ENCODE measurements at places on chromosomes 3 and 15.

- peak; percentile 93 for DNase-seq
These were observed at the start of the genes MST1 and RNF123 for GRCh38 chr3:49689046-49689907. Gene MST1 (minus strand): TSS chr3:49689474. CDS start chr3:49688691, 783 bp downstream. Gene RNF123 (plus strand): TSS chr3:49689557. CDS start chr3:49691166, 1,609 bp downstream.

- no peak for DNase-seq
These were observed at the start of gene CP for GRCh38 chr3:149221783-149222517. Gene CP (minus strand): TSS chr3:149221829. CDS start chr3:149221792, 37 bp downstream.

DNA sequence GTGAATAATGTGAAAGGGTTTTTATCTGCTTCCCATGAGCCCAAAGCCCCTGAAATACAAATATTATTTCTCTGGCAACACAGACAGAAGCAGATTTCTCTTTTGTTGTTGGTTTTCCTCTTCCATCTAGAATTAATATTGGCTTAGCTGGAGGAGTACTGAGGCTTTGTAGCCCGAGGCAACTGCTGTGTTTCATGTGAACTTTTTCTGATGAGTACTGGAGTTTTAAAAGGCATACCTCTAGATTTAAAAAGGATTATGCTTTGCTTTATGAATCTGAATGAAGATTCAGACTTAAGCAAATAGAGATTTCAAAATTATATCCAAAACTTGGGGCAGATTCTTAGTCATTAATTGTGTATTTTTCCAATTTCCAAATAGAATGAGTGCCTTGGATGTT is 50.9 kb downstream of the IQCH start:
- no peak for DNase-seq

- DNase-seq = no peak
These were observed 22.4 kb upstream of the CELF6 start for GRCh38 chr15:72342385-72342784.

DNA sequence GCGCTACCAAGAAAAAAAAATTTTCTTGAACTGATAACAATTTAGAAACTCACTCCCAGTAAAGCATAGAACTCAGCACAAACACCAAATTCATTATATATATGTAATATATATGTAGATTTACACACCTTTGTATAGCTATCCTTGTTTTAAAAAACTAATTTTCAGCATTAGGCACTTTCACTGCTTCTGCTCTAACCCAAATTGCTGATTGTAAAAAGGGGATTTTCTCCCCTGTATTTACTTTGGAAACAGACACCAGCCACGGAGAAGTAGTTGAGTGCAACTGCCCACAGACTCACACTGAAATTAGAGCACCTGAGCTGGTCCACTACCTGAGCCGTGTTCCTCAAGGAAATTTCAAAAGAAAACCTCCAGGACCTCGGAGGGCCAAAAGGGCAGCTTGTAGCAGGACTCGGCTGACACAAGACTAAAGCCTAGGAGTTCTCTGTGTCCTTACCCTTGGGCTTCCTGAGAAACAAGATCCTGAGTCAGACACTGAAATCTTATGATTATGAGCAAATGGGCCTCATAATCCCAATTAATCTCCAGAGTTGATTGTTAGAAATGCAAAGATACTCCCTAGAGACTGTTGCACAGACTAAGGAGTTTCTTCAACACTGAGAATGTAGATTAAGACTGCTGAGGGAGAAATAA is 106.0 kb downstream of the TNIK start:
- DNase-seq = no peak

DNA sequence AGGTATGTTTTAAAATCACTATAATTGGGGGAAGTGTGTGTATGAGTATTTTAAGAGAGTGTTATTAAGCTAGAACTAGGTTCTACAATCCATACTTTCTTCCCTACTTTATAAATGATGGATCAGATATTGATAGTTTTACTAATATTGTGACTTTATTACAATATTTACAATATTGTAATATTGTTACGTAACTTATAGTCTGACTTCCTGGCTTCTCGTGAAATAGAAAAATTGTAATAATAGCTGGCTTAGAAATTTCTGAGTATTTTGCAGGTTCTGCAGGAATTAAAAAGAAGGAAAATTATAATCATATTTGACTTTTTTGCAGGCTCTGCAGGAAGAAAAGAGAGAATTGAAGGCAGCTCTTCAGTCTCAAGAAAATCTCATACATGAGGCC is 60.0 kb downstream of the CEP63 start:
- no peak for DNase-seq

- no peak for DNase-seq
These were observed 7.3 kb downstream of the MTMR10 start for GRCh38 chr15:30984118-30984517.

DNA sequence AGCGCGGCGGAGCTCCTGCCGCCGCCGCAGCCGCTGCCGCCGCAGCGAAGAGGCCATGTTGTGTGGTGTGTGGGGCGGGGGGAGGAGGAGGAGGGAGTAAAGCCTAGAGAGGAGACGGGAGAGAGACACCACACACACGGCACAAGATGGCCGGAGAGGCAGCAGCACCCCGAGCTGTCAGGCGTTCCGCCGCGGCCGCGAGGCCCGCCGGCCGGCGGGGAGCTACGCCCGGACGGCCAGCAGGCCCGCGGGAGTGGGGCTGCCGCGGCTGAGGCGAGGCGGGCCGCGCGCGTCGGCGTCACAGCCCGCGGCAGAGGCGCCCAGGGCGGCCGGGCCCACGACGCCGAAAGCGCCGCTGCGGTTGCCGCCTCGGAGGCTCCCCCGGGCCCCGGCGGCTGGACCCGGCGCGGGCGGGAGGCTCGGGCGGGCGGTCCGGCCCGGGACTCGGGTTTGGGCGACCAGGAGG is 17.4 kb upstream of the CHD2 start:
- DNase-seq = no peak

DNA sequence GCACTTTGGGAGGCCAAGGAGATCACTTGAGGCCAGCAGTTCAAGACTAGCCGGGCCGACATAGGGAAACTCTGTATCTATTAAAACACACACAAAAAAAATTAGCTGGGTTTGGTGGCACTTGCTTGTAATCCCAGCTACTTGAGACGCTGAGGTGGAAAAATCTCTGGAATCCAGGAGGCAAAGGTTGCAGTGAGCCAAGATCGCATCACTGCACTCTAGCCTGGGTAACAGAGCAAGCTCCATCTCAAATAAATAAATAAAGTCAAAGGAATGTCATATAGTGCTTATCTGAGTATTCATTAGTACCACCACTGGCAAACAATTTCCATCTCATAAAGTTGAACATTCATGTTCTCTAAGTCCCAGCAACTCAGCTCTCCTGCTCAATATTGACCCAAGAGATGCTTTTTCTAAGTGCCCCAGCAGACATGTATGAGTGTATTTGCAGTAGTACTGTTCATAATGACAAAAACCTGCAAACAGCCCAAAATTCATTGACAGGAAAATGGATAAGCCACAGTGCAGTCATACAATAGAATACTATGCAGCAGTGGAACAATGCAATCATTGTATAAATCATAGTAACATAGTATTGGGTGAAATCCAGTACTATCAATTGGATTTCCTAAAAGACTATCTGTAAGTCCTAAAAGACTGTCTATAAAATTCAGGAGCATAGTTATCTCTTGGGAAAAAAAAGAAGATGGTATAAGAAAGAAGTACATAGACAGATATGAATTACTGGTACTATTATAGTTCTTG is 751.5 kb upstream of the LMCD1 start:
- DNase-seq = no peak

- DNase-seq = no peak
These were observed 622 bp downstream of the NAALADL2 start for GRCh38 chr3:174859756-174860155.

- no peak for DNase-seq
These were observed 8.5 kb upstream of the ZBED2 start for GRCh38 chr3:111603679-111604078.

DNA sequence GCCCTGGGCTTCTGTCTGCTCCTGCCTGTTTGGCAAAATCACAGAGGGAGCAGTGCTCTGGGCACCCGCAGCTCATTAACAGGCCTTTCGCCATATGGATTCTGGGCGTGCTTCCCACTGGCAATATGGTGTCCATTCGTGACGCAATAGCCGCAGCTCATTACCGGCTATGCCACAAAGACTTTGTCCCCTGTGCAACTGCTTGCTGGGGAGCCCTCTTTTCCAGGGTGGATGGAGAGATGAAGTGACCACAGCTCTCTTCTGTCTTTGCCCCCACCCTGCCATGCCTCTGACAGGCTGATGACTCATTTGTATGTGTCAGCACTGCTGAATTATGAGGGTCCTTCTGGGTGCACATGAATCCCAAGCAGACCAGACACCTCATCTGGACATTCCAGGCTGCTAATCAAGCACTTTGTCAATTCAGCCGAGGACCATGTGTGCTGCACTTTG is 214.3 kb upstream of the FEZF2 start:
- no peak for DNase-seq

Data from GM10248 (cell line).